Activated effector memory CD4-positive, alpha-beta T cell treated with Interleukin-2 at 50 U/mL for 16 hours (primary cell): ENCODE measurements at places on chromosomes 11 and 22.

DNA sequence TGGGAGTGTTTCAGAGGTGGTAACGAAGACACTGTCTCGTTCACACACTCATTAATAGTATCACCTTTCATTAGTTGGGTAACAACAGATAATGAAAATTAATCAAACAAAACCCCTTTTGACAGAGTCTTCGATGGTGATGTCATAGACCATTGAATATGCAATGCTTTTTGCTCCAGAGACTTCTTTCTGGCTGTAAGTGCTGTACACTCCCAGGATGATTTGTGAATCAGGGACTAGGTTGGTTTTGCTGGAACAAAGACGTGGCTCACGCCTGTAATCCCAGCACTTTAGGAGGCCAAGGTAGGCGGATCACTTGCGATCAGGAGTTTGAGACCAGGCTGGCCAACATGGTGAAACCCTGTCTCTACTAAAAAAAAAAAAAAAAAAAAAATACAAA is 9.5 kb upstream of the RASSF10 start:
- no peak for DNase-seq

- no peak for DNase-seq
Measured at GRCh38 chr11:122668562-122669090, 13.1 kb downstream of the UBASH3B start.

DNA sequence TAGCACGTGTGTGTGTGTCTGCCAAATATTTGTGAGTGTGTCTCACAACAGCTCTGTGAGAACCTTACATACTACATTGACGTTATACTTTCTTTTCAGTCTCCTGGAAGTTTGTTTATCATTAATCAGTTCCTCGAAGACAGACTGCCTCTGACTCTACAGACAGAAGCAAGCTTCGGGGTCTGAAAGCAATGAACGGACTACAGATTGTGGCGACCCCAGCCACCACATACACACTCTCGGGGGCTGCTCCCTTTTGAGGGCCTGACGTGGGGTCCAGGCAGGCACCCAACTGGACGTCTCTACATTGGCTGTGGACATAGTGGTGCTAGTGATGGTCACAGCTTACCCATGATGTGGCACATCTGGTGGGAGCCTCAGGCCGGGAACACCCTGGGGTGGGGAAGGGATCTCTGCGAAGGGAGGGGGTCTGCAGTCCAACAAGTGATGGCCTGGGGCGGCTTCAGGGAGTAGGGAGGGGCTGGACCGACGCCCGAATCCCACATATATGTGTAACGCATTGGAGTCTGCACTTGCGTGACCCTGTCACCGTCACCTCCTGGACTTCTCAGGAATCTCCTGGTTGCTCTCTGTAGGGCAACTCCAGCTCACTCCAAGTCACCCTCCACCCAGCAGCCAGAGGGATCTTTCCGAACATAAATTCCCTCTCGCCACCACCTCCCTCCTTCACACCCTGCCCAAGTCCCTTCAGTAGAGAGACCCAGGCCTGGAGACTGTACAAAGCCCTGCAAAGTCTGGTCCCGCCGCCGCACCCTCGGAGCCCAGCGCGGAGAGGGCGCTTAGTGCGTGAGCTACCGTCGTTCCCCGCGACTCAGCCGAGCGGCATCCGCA is 30.4 kb upstream of the TRIM29 start:
- DNase-seq, result no peak

DNA sequence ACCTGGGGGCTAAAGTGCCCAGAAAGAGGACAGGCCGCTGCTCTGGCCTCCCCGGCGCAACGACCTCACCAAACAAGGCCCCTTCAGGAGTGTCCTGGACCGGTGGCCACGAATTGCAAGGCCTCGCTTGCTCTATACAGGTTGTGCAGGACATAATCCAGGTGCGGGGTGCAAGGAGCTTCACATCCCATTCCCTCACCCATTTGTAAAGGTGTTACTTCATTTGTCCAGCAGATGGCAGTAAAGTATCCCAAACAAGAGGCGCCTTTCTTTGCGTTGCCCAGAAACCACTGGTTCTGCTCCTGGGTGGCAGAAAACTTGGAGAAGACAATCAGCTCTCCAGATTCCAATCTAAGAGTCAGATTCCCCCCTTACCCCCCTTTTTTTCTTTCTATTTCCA is 35.9 kb upstream of the PRDM11 start:
- no peak for DNase-seq

- DNase-seq, result no peak
Measured at GRCh38 chr11:117045956-117046355, 52.3 kb downstream of the SIK3 start.
